ENCODE measurements at places on chromosomes 3 and 15.

DNA sequence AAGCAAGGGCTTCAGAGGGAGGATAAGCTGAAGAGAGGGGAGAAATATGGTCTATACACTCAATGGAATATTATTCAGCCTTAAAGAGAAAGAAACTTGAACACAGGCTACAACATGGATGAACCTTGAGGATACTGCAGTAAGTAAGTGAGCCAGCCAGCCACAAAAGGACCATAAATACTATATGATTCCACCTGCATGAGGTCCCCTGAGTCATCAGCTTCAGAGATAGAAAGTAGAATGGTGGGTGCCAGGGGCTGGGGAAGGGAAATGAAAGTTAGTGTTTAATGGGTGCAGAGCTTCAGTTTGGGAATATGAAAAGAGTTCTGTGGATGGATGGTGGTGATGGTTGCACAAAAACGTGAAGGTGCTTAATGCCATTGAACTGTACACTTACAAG lies 68.4 kb upstream of the SEC13 start:
- no peak for DNase-seq

DNA sequence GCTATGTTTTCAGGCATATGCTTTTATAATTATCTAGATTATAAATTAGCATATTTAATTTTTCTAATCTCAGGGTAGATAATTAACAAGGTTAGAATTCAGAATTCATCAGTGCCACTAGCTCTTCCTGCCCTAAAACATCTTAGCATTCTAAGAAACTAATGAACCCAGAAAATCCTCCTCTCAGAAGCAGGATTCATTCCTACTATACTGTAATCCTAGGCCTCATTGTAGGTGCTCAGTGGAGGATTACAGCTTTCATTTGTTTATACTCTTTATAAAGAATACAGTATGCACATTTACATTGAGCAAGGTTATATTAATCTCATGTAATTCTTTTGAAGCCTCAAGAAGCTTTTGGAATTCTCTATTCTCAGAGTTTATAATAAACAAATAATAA lies 20.9 kb downstream of the ACAD11 start:
- DNase-seq = no peak

DNA sequence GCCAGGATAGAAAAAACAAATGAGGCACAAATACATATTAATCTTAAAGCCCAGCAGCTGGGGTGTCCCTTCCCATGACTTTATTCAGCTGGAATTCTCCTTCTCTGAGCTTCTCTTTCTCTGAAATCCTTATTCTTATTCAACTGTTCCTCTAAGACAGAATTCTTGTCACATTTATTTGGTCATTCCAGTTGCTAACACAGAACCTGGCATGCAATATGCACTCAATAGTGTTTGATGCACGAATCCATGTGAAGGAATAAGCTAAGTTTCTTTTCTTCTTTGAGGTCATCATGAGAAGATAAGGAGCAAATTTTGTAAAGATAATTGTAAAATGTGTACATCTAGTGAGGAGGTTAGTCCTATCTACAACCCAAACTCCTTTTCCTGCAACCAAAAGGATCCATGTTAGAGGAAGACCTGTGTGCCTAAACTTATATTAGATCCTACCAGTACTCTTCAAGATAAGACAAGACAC lies 154.2 kb upstream of the KCNMB2 start:
- DNase-seq = no peak

DNA sequence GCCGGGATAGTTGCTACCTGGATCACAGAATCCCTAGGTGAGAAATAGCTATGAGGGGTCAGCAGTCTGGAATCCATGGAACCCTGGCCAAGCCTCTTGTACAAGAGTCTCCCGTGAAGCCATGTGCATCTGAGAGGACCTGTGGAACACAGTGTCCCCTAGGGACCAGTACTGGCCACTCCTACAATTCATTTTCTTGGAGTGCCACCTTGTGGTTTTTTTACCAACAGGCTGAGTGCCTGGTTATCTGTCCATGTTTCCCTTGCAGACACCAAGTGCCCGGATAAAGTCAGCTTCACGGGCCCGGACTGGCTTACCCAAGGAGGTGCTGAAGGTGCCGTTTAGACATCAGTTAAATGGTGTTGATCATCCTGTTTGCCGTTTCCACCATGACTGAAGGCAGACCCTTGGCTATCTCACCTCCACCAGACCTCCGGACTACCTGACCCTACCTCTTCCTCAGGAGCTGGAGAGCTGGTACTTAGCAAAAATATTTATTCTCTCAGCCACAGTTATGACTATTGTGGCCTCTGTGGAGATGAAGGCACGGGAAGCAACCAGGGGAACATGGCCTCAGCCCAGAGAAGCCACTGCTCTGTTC lies 93.9 kb downstream of the RBPMS2 start:
- DNase-seq = peak; percentile 32

Measured in Panc1 (cell line).